Left ventricle myocardium superior (tissue), 1 donor: ENCODE measurements at places on chromosomes 5 and 9. TPM values are rescaled to one million over a fixed set of nuclear protein-coding genes. Genes with fewer than 3 reads are reported as not detected.

DNA sequence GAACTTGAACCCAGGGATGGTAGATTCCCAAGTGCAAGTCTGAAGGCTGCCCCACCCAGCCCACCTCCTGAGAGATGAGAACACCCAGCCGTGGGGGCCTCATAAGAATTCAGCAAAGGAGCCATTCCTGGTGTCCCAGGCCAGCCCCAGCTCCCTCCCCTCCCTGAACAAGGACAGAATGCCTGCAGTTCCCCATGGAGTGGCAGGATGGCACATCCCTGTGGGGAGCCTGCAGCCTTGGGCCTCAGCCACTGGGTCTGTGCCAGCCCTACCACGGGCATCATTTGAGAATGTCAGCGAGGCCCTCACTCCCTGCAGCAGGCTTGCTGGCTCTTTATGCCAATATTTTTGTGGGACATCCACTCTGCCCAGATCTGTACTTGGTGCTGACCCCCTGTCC is 36.2 kb upstream of the RAPGEF1 start:
- no peak for DNase-seq

DNA sequence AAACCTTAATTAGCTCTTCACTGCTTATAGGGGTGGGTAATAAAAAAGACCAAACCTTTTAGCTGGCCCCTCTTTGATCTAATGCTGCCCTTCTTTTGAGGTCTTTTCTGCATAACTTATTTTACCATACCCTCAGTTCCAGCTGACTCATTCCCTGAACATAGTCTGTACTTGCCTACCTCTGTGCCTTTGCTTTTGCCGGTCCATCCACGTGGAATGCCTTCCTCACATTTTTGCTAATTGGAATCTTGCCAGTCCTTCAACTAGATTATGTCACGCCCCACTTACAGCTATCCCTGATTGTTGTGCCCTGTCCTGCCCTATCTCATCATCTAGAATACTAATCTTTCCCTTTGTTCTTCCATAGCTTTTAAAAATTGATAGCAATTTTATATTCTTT is 44.2 kb downstream of the FAF2 start:
- DNase-seq, result no peak

DNA sequence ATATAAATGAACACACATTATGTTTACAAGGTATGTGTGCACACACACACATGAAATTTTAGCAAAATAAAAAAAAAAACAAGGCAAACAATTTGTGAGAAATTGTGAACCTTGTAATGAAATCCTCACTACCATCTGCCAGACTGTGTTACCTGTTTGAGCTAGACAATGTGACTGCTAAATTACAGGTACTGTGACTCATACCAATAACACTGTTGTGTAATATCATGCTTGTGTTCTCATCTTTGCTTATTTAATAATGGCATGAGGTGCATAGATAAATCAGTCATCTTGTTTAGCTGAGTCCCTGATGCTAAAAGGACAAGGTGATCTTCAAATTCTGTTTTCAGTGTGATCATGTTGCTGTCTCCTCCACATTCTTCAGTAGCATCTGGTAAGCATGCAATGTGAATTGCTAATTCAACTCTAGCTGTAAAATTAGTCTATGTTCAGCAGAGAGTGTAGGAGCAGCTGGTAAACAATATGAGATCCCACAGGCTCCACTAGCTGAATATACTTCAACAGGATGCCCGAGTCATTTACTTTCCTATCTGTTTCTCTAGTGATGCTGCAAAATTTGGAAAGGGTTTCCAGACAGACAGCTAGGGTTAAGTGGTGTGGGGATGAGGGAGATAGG is 966.3 kb upstream of the C9orf72 start:
- no peak for DNase-seq

DNA sequence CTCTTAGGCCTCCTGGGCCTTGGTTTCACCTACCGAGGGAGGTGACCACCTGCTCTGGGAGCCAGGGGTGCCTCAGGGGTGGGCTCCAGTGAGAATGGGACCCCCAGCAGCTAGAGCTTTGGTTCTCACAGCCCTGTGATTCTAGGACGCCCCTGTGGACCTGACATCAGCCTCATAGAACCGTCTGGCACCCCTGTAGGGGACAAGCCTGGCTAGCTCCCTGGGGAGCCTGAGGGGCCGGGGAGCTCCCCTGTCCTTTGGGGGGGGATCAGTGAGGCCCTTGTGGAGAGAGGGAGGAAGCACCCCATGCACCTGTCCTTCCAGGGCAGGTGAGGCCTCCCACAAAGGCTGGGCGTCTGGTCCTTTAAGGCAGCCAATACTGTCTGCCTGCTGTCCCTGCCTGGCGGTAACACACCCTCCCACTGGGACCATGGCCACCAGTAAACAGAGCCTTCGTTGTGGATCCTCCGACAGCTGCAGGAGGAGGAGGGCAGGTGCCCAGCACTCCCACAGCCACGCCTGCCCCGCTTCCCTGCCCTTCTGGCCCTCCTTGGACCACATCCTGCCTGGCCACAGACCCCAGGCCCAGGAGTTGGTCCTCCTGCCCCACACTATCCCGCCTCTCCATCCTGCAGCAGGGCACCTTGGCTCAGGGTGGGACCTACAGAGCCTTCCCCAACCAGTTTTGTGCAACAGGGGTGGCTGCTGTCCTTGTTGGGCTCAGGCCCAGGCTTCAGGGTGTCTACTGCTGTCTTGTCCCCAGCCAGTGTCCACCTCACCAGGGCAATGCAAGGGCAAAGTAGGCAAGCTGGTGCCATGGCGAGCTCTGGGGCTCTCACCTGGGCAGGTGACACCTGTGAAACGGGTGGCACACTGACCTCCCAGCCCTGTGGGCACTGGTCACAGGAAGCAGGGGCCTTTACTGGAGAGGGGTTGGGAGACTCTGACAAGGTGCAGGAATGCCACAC is 3.0 kb upstream of the TUBB4B start:
- DNase-seq, result no peak

GRCh38 chr9:18060269-18060934 is 413.6 kb upstream of the ADAMTSL1 start:
- DNase-seq, result no peak

DNA sequence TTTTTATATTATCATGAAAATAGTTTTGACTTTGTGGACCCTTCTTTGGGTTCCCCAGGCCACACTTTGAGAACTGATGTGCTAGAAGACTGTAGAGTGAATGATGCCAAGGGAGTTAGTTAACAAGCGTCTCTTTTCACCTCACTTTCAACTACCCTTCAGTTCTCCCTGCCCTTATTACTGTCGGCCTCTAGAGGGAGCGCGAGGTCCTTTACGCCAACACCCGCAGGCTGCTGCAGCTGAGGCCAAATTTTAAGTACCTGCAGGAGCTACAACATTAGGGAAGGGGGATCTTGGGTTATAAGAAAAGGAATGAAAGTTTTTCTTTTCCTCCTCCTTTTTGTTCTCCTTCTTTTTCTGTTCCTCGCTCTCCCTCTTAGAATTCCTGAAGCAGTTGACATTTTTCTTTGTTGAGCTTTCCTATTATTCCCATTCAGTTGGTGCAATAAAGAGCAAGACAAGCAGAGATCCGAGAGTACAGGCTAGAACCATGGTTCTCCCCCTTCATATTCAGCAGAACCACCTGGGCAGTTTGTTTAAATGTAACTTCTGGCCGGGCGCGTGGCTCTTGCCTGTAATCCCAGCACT is 84.0 kb downstream of the ZFAND5 start:
- DNase-seq, result peak; percentile 71

DNA sequence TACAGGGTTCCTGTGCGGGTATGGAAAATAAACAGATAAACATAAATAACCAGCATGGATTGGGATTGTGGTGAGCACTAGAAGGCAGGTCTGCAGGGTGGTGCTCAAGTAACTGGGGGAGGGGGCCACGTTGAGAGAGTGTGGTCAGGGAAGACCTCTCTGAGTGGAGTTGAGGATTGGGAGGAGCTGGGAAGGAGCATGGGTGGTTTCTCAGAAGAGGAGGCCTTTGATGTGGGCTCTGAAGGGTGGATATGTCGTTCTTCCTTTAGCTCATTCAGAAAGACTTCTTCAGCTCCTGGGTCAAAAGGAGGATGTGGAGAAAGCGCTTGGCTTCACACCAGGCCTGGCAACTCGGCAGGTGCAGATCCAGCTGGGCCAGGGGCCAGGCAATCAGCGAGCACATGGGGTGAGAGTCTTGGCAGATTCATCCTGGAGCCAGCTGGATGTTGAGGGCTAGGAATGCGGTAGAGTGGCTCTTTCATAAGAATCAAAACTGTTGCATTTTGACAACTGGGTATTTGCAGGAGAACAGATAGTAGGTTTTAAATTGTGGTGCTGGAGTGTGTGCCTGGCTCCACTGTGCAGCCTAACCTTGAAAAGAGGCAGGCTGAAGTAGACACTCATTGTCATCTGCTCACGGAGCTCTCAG is 71.7 kb downstream of the PCSK5 start:
- DNase-seq, result peak; percentile 85

The NXNL2 gene
- not detected for total RNA-seq

The PHYHD1 gene
- 39.7 TPM for total RNA-seq

The SOX30 gene
- not detected for total RNA-seq

The FBXW2 gene
- 46.8 TPM for total RNA-seq

The SH2D3C gene
- 18.3 TPM for total RNA-seq

The GPX8 gene
- 4.6 TPM for total RNA-seq

The PCDHAC2 gene
- 0.10 TPM for total RNA-seq

The DMRTA1 gene
- 0.77 TPM for total RNA-seq

The ASPN gene
- 4.5 TPM for total RNA-seq

The LRRC19 gene
- total RNA-seq, result not detected
